ENCODE measurements at places on chromosomes 2 and 18.

DNA sequence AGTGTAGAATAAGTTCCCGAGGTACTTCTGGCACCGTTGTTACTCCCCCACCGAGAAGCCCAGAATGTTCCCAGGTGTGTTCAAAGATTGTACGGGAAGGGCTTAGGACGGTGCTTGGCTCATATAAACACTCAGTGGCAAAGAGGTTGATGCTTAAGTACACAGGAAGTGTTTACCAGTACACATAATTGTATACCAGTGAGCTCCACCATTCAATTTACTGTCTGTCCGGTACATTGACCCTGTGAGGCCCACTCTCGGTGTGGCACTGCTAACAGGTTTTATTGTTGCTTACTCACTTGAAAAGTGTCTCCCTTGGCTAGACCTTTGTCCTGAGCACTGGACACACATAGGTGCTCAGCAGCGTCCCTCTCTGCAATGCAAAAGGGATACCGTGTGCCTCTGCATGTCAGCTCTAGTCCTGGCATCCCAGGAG is 191.0 kb downstream of the NEDD4L start:
- DNase-seq: no peak

GRCh38 chr2:148524519-148524919 is 120.0 kb upstream of the EPC2 start:
- DNase-seq: no peak

DNA sequence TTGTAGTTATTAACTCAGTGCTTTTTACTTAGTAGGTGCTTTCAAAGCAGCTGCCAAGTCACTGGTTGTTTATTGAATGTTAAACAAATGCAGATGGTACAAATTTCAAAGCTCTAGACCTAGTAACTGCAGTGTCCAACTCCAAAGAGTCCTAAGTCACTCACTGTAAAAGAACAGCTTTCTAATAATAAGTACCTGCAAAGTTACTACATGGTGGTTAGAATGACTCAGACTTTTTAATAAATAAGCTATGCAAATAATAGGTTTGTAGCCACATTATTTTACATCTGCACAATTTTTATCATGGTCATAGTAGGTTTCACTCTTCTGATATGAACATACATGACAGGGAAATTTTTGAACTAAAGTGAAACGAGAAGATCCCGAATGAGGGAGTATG is 1620.4 kb upstream of the CELF4 start:
- DNase-seq: no peak

DNA sequence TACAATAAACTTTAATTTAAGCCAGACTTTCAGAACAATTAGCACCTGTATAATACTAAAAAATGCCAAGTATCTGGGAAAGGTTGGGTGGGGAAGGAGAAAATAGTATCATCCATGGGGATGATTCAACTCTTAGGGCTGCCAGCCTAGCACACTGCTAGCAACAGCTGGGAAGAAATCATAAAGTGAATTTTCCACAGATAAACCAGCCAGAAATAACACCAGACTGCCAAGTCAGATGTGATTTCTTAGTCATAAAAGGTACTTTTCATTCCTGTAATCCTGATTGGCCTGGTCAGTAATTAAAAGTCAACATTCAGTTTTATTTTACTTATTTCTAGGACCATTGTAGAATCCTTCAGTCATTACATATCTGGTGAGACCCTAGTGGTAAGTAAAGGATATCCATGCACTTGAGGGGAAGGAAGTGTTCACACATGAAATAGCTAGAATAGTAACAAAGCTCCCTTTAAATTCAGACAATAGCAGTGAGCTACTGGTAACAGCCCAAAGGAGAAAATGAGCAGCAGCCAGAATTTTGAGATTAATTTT is 59.4 kb downstream of the LIMS1 start:
- DNase-seq: peak; percentile 94

- no peak for DNase-seq
These were observed 106.8 kb upstream of the FN1 start for GRCh38 chr2:215542690-215543089.

DNA sequence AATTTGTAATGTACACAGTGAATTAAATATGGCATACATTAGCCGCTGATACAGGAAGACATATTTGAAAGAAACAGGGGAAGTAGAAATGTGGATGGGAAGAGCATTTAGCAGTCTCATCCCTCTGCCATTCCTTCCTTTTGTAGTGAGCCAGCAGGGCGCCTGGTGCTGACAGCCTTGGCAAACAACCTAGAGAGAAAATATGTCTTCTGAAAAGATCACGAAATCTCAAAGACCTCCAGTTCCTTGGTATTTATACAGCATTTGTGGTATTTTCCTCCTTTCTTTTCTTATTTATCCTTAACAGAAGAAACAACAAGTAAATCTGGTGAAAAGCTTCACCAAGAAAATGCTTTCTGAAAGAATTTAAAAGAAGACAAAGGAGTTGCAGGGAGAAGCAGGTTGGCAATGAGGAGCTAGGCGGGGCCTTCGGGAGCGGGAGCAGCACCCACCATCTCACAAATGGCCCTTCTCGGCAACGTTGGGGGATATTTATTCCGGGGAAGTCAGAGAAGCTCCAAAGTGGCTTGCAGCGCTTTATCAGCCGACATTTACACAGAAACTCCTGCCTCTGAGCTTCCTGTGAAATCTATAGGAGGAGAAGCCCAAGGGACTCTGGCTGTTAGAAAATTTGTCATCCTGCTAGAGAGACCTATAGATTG is 406.1 kb upstream of the NRP2 start:
- no peak for DNase-seq

GRCh38 chr2:72211350-72211749 is 63.7 kb upstream of the CYP26B1 start:
- no peak for DNase-seq

DNA sequence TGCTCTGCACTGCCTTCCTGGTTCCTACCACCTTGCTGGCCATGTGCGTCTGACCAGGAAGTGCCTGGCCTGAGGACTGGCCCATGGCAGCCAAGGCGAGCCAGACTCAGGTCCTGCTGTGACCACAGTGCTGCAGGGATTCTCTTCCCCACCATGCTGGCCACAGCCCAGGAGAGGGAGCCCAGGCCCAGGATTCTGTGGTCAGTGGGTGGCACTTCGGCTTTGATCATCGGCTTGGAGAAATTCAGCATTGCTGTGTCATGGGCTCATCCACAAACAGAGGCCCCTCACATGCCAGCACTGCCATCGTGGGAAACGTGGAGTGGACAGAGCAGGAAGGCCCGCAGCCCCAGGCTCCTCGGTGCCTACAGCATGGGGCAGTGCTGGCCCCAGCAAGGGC is 211.6 kb downstream of the SEPTIN10 start:
- no peak for DNase-seq

- peak; percentile 42 for DNase-seq
These were observed 68.0 kb downstream of the ACAA2 start for GRCh38 chr18:49745045-49746014.

DNA sequence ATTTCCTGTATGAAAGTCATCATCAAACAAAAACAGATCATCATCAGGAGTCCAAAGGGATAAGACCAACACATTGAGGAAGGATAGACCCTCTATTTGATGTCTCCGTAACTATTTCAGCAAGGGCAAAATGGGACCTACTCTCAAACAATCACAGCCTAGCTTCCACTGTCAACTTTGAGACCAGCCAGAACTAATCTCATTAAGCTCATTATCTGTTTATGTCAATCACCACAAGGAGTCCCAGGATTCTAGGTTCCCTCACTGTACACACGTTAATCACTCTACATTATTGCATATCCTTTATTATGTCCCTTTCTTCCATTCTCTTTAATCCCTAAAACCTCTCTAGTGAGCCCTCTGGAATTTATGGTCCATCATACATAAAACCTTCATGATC is 370.3 kb upstream of the LINC00305 start:
- no peak for DNase-seq

DNA sequence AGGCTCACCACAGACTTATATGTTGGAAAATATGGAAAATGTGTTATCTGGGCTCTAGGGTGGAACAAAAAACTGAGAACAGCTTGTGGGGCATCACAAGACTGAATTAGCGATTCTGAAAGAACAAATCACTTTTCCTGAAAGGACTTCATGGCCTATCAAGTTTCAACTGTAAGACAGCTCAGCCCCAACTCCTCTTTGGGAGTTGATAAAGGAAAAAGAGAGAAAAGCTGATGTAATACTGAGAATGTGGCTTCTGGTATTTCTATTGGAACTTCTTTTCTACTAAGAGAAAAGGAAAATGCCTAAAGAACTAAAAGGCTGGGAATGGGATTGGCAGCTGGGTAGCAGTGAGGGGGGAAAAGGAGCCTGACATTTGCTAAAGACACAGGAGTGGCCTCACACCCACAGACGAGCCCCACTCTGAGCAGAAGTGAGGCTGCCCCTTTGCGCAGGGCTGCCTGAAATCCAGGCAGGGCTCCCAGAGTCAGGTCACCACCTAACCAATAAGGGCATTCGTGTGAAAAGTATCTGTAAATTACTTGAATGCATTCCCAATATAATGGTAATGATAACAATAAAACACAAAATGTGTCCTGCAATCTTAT is 75.6 kb downstream of the LRP2 start:
- DNase-seq: no peak

- DNase-seq: peak; percentile 92
These were observed 149.9 kb downstream of the RBM43 start for GRCh38 chr2:151111599-151112278.

GRCh38 chr18:32893915-32894314 is 121.1 kb upstream of the KLHL14 start:
- DNase-seq: peak; percentile 23

GRCh38 chr18:58569490-58569911 is 59.4 kb downstream of the ALPK2 start:
- peak; percentile 71 for DNase-seq

DNA sequence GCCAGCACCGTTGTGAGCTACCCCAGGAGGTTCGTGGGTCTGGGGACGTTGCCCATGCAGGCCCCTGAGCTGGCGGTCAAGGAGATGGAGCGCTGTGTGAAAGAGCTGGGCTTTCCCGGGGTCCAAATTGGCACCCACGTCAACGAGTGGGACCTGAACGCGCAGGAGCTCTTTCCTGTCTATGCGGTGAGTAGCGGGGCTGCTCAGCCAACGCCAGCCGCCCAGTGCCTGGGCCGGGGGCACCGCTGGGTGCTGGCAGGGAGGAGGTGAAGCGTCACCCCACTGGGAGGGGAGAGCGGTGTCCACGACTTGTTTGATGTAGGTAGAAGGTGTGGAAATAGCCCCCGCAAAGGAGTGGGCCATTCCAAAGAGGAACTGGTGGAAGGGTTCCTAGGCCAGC is 25.0 kb downstream of the ACMSD start:
- DNase-seq: no peak

GRCh38 chr2:12584338-12584737 is 132.4 kb upstream of the TRIB2 start:
- peak; percentile 31 for DNase-seq

DNA sequence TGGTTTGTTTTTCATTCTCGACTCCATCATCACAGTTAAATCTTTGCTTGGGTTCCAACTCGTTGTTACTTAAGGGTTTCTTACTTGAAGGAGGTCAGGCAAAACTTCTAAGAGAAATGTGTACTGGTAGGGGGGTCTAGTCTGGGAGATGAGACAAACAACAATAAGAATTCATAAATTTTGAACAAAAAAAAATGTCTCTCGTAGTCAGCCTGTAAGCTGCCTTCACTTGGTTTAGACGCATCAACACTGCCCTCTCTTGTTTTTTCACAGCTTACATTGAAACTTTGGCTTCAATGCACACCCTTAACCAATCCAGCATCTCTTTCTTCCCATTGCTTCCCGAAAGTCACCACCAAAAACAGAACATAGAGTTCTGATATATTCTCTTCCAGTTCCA is 576.4 kb upstream of the PIK3C3 start:
- DNase-seq: peak; percentile 31

GRCh38 chr18:74328206-74328605 is 12.6 kb downstream of the C18orf63 start:
- peak; percentile 92 for DNase-seq

DNA sequence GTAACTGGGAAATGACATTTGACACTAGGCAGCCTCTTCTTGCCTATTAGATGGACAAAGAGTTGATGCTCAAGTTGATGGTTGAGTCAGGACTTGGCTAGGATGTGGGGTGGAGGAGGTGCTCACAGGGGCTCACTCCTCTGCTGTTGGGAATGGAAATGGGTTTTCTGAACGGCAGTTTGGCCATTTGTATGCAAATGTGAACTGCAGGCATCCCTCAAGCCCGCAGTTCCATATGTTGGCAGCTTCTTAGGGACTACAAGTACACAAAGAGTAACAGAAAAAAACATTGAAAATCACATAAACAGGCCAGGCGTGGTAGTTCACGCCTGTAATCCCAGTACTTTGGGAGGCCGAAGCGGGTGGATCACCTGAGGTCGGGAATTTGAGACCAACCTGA is 80.8 kb downstream of the INPP5D start:
- DNase-seq: no peak

DNA sequence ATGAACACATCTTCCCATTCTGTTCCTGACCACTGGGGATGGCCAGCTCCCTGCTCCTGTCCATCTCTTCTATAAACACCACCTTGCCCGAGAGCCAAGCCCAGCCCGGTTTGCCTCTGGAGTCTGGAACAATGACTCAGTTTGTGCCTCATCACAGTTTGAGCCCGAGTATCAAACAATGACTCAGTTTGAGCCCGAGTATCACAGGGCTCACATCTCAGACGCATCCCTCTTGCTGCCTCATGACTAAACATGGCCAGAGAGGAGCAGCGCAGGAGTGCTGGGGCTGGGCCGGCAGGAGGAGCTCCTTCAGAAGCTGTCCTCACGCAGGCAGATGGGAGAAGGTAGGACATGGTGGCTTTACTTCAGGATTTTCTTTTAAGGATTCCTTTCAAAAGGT is 68.7 kb downstream of the PXDN start:
- DNase-seq: peak; percentile 95

DNA sequence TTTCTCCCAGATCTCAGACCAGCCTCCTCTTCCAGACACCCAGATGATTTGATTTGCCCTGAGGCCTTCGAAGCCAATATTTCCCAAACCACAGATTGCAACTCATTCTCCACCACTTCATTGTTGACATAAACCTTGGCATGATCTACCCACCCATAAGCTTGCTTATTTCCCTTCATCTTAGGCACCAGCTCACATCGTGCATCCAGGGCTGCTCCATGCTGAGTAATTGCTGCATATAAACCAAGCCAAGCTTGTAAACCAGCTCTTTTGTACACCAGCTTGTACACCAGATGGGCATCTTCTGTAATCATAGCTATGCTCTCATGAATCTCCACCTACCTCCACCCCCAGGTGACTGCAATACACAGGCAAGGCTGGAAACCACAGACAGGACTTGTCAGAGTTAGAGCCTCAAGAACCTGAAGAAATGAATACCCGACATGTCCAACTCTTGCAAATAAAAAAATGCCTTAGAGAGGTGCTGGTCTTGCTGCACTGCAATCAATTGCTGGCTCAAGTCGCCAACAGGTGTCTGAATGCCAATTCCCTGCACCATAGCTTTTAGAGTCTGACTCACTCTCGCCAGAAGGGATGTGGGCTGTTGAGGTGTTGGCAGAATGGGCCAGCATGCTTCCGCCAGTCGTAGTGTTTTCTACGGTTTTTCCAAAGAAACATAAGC is 31.5 kb downstream of the TRABD2A start:
- DNase-seq: no peak

DNA sequence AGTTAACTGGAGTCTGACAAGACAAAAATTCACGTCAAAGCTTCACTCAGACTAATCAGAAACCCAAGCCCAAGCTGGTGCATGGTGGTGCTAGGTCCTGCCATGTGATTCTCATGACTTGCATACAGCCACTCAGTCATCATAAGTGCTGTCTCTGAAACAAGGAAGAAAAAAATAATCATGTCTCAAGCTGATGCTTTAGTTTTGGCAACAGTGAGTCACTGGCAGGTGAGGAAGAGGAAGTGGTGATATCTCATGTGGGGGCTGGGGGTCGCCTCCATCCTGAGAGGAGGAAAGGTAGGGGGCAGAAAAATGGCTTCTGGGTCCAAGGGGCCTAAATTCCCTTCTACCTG is 136.3 kb downstream of the TMEM163 start:
- no peak for DNase-seq
